ENCODE measurements at places on chromosomes 13 and 19.

DNA sequence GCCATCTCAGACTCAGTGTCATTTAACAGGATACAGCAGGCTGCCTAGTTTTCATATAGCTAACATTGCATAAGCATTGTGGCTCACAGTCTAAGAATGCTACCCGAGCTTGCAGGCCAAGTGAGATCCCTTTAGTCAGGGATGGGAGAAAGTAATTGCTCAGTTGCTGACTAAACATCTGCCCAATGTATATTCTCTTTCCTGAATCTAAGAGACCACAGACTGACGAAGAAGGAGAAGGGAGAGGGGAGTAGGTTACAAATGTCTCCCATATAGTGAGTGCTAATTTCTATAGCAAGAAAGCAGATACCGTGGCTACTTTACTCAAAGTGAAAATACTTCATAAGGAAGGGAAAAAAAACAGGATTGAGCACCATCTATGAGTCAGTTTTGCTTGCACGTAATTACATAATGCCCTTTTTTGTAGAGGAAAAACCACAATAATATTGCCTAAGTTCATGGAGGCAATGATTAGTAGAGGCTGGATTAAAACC is 453.9 kb downstream of the COG6 start:
- no peak for DNase-seq
- H3K4me1 ChIP-seq = no peaks in the 10 kb centered on the region
- H3K4me3 ChIP-seq = no peak overlapping the region

- no peak for DNase-seq
- no peaks in the 10 kb centered on the region for H3K36me3 ChIP-seq
- H3K27ac ChIP-seq = no peak overlapping the region
- H3K27me3 ChIP-seq = no peaks in the 10 kb centered on the region
- H3K4me1 ChIP-seq = peaks cover 8% of the 10 kb centered on the region
- no peak overlapping the region for H3K4me3 ChIP-seq
These were observed 3.4 kb downstream of the EBI3 start for GRCh38 chr19:4232614-4233281.

DNA sequence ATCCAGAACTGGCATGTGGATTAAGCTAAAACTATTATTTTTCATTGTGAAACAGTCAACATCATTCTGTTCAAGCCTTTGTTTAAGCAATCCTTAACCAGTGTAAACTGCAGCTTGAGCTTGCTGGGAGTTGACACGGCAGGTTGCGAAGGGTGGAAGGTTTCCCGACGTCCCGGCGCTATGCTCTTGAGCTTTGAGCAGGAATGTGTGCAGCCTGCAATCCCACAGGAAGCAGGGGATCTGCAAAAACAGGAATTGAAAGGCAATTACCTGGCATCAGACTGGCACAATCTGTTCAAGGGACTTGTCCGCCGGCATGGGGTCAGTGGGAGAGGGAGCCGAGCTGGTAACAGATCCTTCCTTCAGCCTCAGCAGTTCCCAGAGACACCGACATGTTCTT is 586.7 kb upstream of the SGCG start:
- no peaks in the 10 kb centered on the region for H3K4me1 ChIP-seq
- DNase-seq = no peak
- H3K27ac ChIP-seq = no peak overlapping the region
- no peaks in the 10 kb centered on the region for H3K27me3 ChIP-seq

DNA sequence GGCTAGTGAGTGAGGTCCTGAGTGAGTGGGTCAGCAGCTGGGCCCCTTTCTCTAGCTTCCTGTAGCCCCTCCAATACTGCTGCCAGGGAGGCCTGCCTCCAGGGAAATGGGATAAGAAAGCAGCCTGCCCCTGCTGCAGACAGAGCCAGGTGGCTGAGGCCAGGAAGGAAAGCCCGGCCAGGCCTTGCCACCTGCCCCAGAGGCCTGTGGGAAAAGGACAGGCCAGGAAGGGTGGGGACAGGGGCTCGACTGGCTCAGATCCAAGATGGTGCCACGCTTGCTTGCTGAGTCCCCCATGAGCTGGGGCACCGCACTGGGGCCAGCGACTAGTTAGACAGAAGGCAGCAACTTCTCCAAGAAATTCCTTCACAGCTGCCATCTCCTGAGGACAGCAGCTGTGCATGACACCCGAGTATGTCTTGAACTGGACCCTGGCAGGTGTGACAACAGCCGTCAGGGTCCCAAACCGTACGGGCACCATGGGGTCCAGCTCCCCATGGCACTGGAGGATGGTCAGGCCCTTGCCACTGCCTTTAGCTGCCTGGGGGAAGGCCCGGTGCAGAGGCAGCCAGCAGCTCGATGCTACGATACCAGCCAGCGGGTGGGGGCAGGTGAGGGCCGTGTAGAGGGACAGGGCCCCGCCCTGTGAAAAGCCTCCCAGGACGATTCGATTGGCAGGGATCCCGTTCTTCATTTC is 5.1 kb upstream of the PRR36 start:
- no peak overlapping the region for H3K27ac ChIP-seq
- H3K4me3 ChIP-seq = no peak overlapping the region
- H3K4me1 ChIP-seq = peaks cover 8% of the 10 kb centered on the region
- no peaks in the 10 kb centered on the region for H3K36me3 ChIP-seq
- no peak for DNase-seq
- H3K27me3 ChIP-seq = peaks cover 2% of the 10 kb centered on the region

GRCh38 chr19:45528744-45529419 is 21.6 kb downstream of the VASP start:
- H3K4me1 ChIP-seq = peaks cover 9% of the 10 kb centered on the region
- DNase-seq = no peak
- no peak overlapping the region for H3K4me3 ChIP-seq
- H3K36me3 ChIP-seq = peaks cover 12% of the 10 kb centered on the region
